Immature natural killer cell (primary cell): ENCODE measurements at places on chromosomes 2 and 18.
A peak's percentile ranks its signal among the peaks of the same experiment; 100 is the strongest.

DNA sequence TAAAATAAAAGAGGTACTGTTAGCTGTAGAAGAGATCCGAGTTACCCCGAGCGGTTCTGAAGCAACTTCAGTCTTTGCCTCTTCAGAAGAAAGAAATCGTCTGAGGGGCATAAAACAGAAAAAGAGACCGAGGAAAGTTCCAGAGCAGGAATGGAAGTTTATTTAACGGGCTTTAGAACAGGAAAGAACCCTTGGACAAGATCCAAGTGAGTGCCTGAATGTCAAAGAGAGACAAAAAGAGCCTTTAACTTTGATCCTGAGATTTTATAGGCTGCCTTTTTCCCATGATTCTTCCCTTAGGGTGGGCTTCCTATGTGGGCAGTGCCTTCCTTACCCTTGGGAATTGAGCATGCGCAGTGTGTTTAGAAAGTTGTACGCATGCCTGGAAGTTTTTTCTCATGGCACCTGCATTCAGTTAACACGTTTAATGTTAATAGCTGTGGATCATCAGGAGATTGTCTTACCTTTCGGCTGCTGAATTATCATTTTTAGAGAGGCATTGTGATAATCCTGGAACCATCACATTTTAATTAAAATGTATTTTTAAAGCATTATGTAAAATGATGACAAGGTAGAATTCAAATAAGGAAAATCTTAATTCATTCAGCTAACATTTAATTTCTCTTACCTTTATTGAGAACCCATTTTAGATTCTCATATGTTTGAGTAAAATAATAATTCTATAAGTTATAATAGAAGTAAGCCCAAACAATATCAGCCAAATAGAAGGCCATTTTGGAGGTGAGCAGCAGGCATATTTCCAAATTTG is 269.5 kb upstream of the ZSWIM2 start:
- no peak overlapping the region for H3K27ac ChIP-seq
- H3K27me3 ChIP-seq: no peaks in the 10 kb centered on the region
- no peaks in the 10 kb centered on the region for H3K36me3 ChIP-seq

DNA sequence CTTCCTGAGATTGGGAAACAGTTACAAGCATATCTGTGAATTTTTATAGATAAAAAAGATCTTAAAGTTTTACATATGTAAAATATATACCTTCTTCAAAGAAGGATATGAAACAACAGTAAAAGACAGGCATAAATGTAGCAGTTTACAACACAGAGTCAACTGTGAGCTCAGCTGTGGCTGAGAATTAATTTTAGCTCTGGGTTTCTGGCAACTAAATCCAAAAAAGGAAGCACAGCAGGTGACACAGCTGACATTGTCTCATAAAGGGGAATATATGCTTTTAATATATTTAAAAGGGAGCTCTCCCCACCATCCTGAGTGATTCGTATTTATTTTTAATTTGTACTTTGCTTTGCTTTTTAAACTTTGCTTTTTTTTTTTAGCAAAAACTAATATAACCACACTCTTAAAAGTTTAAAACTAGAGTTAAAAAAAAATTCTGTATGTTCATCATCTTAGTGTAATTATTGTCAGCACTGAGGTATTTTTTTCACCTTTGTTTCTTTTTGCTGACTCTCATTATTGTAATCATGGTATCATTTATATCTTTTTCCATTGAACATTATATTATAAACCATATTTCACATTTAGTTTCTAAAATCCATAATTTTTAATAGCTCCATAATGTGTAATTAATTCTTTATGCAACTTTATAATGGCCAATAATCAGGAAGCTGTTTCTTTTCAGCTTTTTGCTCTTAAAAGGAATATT is 6.7 kb downstream of the TUBB6 start:
- H3K27me3 ChIP-seq: peaks cover 7% of the 10 kb centered on the region
- H3K27ac ChIP-seq: no peak overlapping the region
- DNase-seq: no peak

DNA sequence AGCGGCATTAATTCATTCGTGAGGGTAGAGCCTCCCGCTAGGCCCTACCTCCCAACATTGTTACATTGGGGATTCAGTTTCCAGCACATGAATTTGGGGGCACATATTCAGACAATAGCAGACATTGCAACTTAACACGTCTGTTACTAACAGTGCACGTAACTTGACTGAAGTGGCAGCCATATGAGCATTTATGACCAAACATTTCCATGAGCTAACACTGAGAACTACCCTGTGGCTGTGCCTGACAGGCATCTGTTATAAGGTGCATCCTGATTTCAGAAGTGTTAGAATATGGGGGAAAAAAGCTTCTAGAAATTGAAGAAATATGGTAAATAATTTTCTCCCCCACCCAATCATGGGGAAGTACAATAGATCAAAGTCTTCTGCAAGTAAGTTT is 24.5 kb downstream of the MALT1 start:
- peaks cover 46% of the 10 kb centered on the region for H3K4me1 ChIP-seq
- peaks cover 2% of the 10 kb centered on the region for H3K27me3 ChIP-seq
- H3K36me3 ChIP-seq: peaks cover 10% of the 10 kb centered on the region
- no peak for DNase-seq
- no peak overlapping the region for H3K4me3 ChIP-seq

DNA sequence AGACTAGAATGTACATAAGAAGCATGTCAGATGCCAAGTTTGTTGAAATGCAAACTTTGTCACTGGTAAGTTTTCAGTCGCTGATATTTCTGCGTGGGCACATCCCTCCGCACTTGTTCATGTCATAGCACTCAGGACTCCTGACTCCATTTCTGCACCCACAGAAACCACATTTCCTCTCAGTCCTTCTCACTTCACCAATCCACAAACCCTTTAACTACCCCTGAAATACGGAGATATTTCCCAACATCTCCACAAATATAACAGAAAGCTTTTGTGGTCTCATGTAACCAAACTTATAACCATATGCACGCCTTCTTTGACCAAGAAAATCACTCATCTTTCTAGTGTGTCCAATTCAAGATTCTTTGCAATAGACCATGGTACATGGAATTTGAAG is 276.9 kb upstream of the ERBB4 start:
- peaks cover 14% of the 10 kb centered on the region for H3K27me3 ChIP-seq
- peaks cover 11% of the 10 kb centered on the region for H3K36me3 ChIP-seq
- peaks cover 74% of the 10 kb centered on the region for H3K4me1 ChIP-seq
- peak overlapping the region; percentile 68 for H3K4me3 ChIP-seq
- peak; percentile 80 for DNase-seq

- peaks cover 30% of the 10 kb centered on the region for H3K36me3 ChIP-seq
- H3K27me3 ChIP-seq: peaks cover 24% of the 10 kb centered on the region
- peak overlapping the region; percentile 80 for H3K27ac ChIP-seq
- peaks cover 36% of the 10 kb centered on the region for H3K4me1 ChIP-seq
These were observed 2.1 kb downstream of the BCL2L11 start for GRCh38 chr2:111122631-111123421.

- H3K27ac ChIP-seq: no peak overlapping the region
- no peak for DNase-seq
These were observed 25.6 kb downstream of the SERTAD2 start for GRCh38 chr2:64627860-64628841.

- H3K27ac ChIP-seq: no peak overlapping the region
- H3K4me3 ChIP-seq: no peak overlapping the region
- no peaks in the 10 kb centered on the region for H3K36me3 ChIP-seq
- H3K4me1 ChIP-seq: no peaks in the 10 kb centered on the region
- no peak for DNase-seq
- no peaks in the 10 kb centered on the region for H3K27me3 ChIP-seq
These were observed 33.6 kb upstream of the SNED1 start for GRCh38 chr2:240964704-240965295.

- no peaks in the 10 kb centered on the region for H3K36me3 ChIP-seq
- H3K27me3 ChIP-seq: no peaks in the 10 kb centered on the region
- no peaks in the 10 kb centered on the region for H3K4me1 ChIP-seq
- no peak overlapping the region for H3K27ac ChIP-seq
These were observed 44.4 kb upstream of the BZW1 start for GRCh38 chr2:200767111-200767885.

- no peak for DNase-seq
- H3K27me3 ChIP-seq: no peaks in the 10 kb centered on the region
- no peak overlapping the region for H3K4me3 ChIP-seq
- H3K27ac ChIP-seq: no peak overlapping the region
- H3K4me1 ChIP-seq: no peaks in the 10 kb centered on the region
These were observed 31.1 kb downstream of the NDUFAF7 start for GRCh38 chr2:37262522-37262921.

DNA sequence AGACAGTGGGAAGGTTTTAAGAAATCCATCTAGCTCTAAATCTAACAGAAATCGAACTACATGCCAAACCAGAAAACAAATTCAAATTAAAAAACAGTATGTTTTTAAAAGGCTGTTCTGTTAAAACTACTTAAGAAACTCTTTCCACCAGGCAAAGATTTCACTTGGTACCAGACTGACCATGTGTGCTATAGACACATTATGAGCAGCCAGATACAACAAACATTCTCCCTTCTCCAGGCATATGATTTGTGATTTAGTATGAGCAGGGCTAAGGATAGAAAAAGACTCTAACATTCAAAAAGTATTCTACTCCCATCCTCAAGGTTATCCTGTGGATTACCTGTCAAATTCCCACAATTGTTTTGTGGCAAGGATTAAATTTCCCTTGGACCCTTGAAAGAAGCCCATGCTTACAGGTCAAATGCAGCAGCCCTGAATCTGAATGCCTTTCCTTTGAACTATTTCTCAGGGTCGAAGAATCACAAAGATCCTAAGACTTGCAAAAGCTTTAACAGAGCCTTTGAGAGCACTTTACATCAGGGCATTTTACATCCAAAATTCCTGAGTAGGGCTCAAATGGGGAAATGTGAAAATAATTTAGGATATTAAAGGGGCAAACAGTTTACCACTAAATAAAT is 42.5 kb upstream of the TTC32 start:
- no peak for DNase-seq
- H3K27me3 ChIP-seq: peaks cover 2% of the 10 kb centered on the region
- no peaks in the 10 kb centered on the region for H3K4me1 ChIP-seq

DNA sequence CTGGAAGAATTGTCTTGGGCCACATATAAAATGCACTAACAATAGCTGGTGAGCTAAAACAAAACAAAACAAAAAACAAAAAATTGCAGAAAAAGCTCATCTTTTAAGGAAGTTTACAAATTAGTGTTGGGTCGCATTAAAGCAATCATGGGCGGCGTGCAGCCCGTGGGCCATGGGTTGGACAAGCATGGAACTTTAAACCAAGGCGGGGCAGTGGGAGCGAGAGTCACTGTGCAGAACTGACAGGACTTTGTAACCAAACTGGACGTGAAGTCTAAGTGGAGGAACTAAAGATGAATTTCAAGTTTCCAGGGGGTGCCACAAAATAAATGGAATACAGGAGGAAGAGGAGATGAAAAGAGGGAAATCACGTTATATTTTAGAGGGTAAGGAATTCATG is 80.7 kb downstream of the PSMG2 start:
- peaks cover 9% of the 10 kb centered on the region for H3K36me3 ChIP-seq
- no peak overlapping the region for H3K27ac ChIP-seq
- peaks cover 1% of the 10 kb centered on the region for H3K27me3 ChIP-seq

GRCh38 chr2:66595556-66595955 is 160.6 kb downstream of the MEIS1 start:
- H3K4me3 ChIP-seq: no peak overlapping the region
- H3K4me1 ChIP-seq: no peaks in the 10 kb centered on the region
- DNase-seq: no peak
- no peak overlapping the region for H3K27ac ChIP-seq
- no peaks in the 10 kb centered on the region for H3K36me3 ChIP-seq
- H3K27me3 ChIP-seq: no peaks in the 10 kb centered on the region

- no peak overlapping the region for H3K4me3 ChIP-seq
- H3K27me3 ChIP-seq: peaks cover 11% of the 10 kb centered on the region
- DNase-seq: no peak
- H3K4me1 ChIP-seq: no peaks in the 10 kb centered on the region
- no peaks in the 10 kb centered on the region for H3K36me3 ChIP-seq
These were observed 81.0 kb downstream of the SEMA4F start for GRCh38 chr2:74735009-74735408.

GRCh38 chr2:168032091-168032490 is 215.3 kb downstream of the STK39 start:
- no peak overlapping the region for H3K4me3 ChIP-seq
- H3K36me3 ChIP-seq: peaks cover 5% of the 10 kb centered on the region
- peak overlapping the region; percentile 66 for H3K27ac ChIP-seq
- peaks cover 78% of the 10 kb centered on the region for H3K4me1 ChIP-seq
- no peaks in the 10 kb centered on the region for H3K27me3 ChIP-seq

DNA sequence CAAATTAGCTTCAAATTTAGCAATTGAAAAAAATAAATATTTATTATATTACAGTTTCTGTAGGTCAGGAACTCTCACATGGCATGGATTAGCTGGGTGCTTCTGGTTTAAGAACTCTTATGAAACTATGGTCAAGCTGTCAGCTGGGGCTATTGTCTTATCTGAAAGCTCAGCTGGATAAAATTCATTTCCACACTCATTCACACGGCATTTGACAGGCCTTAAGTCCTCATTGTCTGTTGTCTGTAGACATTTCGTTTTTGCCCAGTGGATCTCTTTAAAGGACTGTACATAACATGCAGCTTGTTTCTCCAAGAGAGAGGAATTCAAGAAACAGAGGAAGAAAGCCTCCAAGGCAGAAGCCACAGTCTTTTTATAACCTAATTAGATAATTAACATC is 1556.8 kb upstream of the SLC39A10 start:
- H3K36me3 ChIP-seq: no peaks in the 10 kb centered on the region
- no peaks in the 10 kb centered on the region for H3K4me1 ChIP-seq
- H3K27me3 ChIP-seq: peaks cover 1% of the 10 kb centered on the region

DNA sequence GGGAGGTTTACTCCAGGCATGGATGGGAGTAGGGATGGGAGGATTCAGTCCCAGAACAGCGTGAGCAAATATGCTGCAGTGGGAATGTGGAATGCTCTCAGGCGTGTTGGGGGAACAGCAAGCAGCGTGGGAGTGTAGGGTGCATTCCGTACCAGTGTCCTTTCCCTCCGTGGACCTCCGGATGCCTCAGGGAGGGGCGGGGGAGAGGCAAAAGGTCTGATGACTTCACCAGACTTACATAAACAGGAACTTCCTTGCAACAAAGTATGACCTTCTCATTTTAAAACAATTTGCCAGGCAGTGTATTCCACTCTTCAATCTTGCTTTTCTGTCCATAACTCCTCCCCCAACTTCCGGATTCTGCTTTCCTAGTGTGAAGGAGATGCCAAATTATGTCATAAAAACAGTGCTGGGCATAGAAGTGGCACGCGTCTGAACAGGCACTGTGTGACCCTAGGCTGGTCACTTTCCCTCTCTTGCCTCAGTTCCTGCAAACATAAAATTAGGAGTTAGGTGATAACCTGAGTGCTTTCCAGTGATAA is 36.9 kb downstream of the RPL37A start:
- H3K4me3 ChIP-seq: no peak overlapping the region
- DNase-seq: no peak
- no peak overlapping the region for H3K27ac ChIP-seq
- H3K4me1 ChIP-seq: peaks cover 9% of the 10 kb centered on the region
- H3K27me3 ChIP-seq: peaks cover 3% of the 10 kb centered on the region

DNA sequence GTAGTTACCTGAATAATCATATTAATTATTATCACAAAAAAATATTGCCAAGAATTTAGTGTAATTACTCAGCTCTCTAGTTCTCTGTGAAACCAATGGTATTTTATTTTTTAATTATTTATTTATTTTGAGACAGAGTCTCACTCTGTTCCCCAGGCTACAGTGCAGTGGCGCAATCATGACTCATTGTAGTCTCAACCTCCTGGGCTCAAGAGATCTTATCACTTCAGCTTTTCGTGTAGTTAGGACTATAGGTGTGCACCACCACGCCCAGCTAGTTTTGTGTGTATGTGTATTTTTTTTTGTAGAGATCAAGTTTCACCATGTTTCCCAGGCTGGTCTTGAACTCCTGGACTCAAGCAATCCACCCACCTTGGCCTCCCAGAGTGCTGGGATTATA is 440.4 kb upstream of the CDH20 start:
- no peak for DNase-seq
- H3K27ac ChIP-seq: no peak overlapping the region
- no peaks in the 10 kb centered on the region for H3K4me1 ChIP-seq
